GM12891 (cell line): ENCODE measurements at places on chromosomes 4 and X.

DNA sequence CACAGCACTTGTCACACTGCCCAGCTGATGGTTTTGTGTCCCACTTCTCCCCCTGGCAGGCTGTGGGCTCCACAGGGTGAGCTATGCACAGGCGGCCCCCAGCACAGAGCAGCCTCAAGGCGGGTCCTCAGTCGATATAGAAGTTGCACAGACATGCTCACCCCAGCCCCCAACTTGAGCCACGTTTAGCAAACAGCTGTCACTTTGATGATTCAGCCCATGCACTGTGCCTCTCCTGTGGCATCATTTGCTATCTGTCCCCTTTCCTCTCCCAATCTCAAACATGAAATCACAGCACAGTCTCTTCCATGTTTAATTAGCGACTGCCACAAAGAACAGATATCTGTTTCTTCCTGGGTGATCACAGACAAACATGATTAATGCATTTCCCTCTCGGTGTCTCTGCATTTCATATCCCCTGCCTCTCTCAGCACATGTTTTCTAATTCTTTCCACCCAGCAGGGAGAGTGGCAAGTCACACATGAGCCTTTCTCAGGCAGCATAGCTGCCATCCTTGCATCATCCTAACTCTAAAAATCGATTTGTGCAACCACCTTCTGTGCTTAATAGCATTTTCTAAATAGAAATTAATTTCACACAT is 204.9 kb downstream of the EVC2 start:
- DNase-seq: no peak

DNA sequence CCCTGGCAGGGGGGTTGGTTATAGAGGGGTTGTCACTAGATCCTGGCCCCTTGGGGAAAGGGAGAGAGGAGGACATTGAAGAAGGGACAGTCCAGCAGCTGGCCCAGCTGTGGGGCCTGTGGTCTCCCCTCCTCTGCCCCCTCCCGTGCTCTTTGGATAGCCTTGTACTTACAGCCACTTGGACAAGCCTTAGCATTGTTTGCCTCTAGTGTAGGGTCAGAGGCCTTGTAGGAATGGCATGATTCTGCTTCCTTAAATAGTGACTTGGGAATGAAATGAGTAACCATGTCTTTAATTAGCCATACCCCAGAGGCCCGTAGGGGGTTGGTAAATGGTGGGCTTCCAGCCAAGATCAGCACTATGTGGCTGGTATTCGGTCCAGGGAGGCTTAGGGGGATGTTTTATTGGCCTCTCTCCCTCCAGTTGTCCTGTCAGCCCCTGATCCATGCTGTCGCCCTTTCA is 230.6 kb downstream of the PTTG2 start:
- no peak for DNase-seq

DNA sequence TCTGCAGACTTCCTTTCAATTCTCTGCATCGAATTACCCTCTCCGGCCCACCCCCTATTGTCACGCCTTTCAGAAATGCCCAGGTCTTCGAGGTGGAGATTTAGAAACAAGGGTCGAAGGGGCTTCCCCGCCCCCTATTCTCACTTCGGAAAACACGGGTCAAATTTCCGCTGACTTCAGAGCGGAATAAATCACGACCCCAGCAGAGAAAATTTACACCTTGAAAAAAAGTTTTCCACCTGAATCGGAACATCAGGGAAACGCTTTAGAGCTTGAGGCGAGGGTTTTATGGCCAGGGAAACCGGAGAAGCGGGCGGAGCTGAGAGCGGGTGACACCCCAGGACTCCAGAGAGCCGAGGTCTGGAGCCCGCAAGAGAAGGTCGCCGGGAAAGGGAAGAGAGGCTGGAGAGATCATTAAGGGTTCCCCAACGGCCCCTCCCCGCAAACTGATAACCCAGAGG is 1.6 kb downstream of the SHISA3 start:
- no peak for DNase-seq

DNA sequence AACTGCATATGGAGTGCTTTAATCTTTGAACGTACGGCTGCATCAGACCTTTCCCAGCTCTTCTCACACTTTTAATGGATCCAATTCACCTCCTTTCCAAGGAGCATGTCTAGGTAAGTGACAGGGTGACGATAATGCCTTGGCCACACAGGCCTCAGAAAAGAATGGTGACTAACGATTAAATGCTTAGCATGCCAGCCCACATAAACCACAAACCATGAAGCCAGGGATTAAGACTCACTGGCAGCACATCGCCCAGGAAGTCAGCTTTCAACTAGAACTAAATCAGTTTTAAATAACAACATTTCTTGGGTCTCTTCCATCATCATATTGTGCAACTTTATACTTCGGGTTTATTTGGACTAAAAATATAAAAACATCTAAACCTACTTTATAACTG is 28.7 kb downstream of the INPP4B start:
- no peak for DNase-seq

GRCh38 chr4:74364652-74365491 is at the start of gene EREG:
Gene EREG (plus strand): TSS chr4:74365145. CDS start chr4:74365309, 164 bp downstream.
- DNase-seq: peak; percentile 6

GRCh38 chrX:151082077-151082948 is 94.1 kb upstream of the GPR50 start:
- peak; percentile 37 for DNase-seq

DNA sequence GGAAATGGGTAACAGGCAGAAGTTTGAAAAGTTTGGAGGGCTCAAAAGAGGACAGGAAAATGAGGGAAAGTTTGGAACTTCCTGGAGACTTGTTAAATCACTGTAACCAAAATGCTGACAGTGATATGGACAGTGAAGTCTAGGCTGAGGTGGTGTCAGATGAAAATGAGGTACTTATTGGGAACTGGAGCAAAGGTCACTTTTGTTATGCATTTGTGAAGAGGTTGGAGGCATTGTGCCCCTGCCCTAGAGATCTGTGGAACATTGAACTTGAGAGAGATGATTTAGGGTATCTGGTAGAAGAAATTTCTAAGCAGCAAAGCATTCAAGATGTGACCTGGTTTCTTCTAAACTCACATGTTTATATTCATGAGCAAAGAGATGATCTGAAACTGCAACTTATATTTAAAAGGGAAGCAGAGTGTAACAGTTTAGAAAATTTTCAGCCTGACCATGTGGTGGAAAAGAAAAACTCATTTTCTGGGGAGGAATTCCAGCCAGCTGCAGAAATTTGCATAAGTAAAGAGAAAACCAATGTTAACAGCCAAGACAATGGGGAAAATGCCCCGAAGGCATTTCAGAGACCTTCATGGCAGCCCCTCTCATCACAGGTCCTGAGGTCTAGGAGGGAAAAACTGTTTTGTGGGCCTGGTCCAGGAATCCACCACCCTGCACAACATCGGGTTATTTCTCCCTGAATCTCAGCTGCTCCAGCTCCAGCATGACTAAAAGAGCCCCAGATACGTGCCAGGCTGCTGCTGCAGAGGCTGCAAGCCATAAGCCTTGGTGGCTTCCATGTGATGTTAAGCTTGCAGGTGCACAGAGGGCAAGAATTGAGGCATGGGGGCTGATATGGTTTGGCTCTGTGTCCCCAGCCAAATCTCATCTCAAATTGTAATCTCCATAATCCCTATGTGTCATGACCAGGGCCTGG is 632.5 kb upstream of the GNPDA2 start:
- no peak for DNase-seq

DNA sequence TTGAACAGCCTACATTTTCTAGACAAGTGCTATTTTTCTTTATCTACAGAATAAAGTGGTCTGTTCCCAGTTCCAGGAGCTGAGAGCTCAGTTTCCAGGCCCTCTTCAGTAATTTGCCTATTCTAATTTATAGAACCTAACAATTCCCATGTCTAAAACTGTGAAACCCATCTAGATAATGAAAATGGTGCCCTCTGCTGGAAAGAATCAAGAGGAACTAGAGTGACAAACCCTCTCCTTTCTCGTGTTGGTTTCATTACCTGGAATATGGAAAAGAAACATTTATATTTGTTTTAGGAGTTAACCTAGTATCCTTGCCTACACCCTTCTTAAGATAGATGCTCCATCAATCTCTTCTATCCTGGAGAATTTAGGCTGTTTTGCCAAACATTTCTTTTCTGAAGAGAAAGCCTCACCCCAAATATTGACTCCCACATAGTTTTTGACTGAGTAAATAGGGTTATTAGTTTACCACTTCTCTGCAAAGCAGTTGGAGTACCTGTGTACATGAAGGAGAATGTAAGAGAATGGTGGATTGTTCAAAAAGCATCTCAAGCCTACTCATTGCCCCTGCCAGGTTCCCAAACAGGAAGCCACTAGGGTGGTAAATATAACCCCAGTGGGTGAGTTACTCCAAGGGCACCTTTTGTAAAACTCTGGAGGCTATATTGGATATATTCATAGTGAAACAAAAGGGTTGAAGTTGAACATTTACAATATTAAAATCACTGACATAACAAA is 121.6 kb downstream of the RASL11B start:
- peak; percentile 21 for DNase-seq

DNA sequence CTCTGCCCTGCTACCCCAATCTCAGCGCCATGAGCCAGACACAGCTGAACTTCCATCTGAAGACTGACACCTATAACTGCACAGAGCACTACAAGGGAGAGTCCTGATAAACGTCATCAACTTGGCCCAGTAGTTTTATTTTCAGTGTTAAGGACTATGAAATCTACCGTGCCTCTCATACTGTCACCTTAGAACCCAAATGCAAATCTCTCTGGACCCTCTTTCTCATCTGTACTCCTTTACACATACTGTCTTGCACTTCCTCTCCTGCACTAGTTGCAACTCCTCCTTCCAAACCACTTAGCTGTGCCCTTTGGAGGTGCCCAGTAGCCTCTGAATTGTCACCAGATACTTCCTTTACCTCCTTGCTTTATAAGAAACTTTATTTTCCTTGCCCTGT is 420.2 kb upstream of the CNKSR2 start:
- no peak for DNase-seq

- DNase-seq: no peak
Observed at GRCh38 chr4:139489638-139490037, 35.7 kb downstream of the RAB33B start.

- no peak for DNase-seq
Observed at GRCh38 chrX:115023139-115023538, 5.7 kb upstream of the IL13RA2 start.

DNA sequence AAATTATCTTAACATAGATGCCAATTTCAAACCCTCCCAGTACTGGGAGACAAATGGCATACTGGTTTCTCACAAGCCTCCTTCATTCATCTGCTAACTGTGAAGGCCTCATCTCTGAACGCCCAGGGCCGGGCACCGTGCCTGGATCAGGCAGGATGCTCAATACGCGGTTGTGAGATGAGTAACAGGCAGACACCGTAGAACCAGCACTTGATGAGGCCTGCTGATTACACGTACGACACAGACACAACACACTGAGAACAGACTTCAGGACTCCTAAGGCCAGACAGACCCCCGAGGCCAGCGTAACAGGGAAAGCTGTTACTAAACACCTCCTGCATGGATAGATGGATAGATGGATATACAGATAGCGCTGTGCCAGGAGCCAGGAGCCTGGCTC is 154.6 kb downstream of the AFAP1 start:
- DNase-seq: no peak

DNA sequence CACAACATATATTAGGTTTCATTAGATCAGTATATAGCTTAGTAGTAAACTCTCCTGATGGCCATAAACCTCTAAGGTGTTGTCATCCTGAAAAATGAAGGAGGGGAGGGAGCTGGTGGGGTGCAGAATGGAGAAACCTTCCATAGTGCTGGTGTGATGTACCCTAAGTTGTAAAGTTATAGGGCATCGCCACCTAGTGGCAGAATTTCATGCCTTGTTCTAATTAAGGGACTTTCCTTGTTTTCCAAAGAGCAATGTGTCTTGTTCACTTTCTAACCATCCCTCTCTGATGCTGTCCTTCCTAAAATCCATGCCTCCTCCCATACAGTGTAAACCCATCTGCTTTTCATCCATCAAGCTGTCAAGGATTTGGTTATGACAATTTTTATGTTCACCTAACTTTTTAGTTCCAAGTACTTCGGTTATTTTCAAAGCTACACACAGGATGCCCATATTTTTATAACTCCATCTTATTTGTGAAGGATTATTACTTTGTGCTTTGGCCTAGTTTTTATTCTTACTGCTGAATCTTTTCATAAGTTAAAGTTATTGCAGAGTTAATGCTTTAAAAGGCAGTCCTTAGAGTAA is 4.5 kb downstream of the NBDY start:
- no peak for DNase-seq

DNA sequence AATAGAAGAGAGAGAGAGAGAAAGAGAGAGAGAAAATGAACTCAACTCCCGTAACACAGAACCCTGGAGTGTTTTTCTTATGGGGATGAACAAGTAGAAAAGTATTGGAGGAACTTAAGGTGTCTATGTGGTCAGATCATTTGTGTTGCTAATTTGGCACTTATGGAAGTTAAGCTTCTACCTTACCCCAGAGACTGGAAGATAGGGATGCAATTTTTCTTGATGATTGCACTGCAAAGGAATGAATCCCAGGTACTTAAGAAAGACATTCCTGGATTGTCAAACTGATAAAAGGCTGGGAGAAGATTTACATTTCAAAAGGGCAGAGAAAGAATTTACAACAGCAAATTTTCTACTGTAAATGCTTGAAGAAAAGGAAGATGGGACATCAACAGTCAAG is 57.2 kb downstream of the MAP9 start:
- DNase-seq: no peak

- no peak for DNase-seq
Observed at GRCh38 chr4:109359040-109359646, 56.7 kb upstream of the COL25A1 start.

- no peak for DNase-seq
Observed at GRCh38 chrX:139828033-139828432, 104.8 kb downstream of the ATP11C start.

GRCh38 chr4:38113132-38113531 is 152.9 kb downstream of the PTTG2 start:
- no peak for DNase-seq

- no peak for DNase-seq
Observed at GRCh38 chr4:88109123-88109881, 49.1 kb downstream of the ABCG2 start.

GRCh38 chrX:148365233-148365632 is 135.2 kb upstream of the AFF2 start:
- no peak for DNase-seq

- no peak for DNase-seq
Observed at GRCh38 chrX:30304866-30305265, 4.3 kb downstream of the NR0B1 start.
